Stimulated activated CD4-positive, alpha-beta T cell treated with anti-CD3 and anti-CD28 coated beads, Interleukin-1b, Interleukin-23, amount 100 ng/mL, for 4 hours (primary cell): ENCODE measurements at places on chromosomes 13 and 19.

- no peak for DNase-seq
Observed at GRCh38 chr13:113421673-113422270, 31.5 kb downstream of the ADPRHL1 start.

DNA sequence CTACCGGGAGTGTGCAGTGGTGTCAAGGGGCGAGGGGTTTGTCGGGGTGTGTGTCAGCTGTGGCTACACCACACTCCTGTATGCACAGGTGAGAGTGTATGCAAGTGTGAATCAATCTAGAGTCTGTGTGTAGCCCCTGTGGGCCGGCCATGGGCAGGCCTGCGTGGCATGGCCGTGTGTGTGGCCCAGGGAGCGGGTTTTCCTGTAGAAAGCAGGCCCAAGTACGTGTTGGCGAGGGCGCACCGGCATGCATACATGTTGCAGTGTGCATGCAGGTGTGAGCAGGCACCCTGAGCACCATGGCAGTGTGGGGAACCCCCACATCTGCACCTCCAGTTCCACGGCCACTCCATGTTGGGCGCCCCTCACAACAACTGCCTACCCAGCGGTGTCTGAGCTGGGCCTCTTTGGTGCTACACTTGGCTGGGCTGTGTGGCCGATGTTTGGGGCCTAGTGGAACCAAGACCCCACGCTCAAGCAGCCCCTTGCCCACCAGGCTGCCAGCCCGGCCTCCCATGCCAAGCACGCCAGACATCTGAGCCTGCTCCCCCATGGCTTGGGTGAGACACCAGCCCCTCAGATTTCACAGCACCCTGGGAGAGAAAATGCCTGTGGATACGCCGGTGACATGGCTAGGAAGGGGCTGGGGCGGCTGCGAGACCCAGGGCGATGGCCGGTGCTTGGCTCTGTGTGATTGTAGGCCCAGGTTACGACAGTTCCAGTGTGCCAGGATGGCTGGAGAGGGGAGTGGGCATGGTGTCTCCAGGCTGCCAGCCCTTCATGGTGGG lies 2.1 kb downstream of the NFIX start:
- no peak for DNase-seq

DNA sequence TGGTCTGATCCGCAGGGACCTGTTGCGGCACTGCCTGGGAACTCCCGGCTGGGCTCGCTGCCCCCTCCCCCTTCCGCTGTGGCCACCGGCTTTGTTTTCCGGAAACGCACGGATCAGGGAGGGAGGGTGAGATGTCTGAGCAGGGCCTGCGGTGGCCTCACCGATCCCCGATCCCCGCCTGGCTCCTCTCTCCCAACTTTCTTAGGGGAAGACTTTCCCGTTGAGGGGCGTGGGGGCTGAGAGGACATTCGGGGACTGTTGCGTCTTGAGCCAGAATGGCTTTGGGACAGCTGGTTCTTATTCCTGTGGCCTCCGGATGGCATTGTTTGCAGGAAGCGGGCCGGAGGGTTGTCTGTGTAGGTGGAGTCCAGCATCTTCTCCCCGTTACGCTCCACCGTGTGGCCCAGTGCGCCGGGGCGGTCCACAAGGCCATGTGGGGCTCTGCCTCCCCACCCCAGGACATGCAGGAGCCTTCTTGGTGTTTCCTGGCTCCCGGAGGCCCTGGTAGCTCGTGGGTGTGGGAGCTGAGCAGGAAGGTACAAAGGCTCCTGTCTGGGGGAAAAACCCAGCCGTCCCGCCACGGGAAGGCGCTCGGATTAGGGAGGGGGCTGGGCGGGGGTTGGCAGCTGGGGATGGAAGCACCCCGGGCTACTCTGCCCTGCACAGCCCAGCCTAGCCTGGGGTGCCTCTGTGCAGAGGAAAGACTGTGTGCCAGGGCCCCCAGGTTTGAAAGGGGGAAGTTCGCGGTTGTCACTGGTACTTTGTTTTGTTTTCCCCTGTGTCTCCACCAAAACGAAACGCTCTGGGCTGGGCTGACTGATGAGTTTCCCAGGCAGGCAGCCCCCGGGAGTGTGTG lies 1.3 kb downstream of the CSNK1G2 start:
- peak; percentile 39 for DNase-seq

DNA sequence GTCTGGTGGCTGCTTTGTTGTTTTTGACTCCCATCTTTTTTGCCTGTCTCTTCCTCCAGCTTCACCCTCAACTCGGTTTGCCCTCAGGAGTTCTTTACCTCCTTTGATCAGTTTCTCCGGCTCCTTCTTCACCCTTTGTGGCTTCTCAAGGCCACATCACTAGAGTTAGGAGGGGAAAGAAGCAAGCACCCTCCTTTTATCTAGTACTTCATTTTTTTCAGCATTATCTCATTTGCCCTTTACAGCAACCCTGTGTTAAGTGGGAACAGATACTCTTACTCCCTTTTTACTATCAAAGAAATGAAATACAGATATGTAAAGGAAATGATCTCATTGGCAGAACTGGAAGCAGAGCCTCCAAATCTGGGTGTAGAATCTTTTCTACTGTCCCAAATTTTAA lies 26.9 kb downstream of the RAP2A start:
- no peak for DNase-seq

GRCh38 chr19:4640247-4641000 lies 1.1 kb downstream of the TNFAIP8L1 start:
- DNase-seq, result no peak

DNA sequence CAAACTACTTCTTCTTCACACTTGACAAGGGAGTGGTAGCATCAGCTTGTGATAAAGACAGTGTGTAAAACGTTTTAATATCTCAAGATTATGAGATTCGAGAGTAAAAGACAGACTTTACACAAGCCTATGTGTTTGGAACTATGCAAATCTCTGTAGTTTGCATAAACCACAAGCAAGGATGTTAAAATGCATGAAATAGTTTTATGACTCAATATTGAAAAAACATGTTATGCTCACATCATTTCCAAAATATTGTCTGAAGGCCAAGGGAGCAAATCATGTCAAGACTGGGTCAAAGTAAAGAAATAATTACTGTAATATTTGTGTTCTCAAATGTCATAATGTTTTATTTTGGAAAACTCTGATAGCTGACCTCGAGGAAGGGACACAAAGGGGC lies 316.8 kb upstream of the KLF12 start:
- no peak for DNase-seq

DNA sequence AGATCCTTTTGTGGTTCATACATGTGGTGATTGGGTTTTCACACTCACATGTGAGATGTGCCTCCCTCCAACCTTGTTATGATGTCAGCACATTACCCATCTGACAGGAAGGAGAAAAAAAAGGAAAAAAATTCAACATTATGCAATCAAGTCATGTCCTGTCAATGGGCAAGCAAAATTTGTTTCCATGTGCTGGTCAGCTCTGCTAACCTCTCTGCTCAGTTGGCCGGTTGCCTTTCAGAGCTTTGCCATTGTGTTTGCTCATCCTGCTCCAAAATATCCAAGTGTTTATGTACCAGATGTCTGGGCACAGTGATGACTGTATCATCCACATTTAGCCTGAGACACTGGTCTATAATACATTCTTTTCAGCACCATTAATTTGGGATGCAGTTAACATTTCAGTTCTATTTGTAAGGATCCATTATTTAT lies 27.0 kb upstream of the METTL21C start:
- DNase-seq, result no peak

DNA sequence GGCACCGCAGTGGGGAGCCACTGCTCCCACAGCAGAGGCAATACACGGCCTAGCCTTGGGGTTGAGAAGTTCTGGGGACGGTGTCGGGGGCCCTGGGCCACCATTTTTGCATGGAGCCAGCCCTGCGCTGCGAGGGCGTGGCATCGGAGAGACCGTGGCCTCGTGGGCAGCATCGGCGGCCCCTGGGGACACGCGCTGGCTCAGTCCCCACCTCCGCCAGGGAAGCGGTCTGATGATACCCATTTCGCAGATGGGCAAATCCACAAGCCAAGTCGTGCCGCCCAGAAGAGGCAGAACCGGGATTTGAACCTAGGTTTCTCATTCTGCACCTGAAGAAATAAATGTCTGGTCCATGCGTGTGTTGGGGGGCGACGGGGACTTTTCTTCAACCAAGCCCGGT lies 1.2 kb upstream of the UPK1A start:
- no peak for DNase-seq

DNA sequence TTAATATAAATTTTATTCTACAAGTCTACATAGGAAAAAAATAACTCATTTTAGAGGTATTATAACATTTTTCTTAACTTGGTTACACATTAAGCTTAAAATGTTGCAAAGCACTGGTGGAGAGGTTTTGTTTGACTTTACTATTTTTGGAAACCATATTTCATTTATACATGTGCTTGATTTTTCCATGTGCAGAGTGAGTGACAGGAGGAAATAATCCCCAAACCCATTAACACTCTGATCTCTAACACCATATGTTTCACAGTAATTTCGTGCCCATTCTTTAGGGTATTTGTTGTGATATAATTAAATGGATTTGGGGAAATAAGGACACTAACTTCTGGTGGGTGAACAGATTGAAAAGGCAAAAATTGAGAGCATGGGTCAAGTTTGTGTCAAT lies 2124.4 kb upstream of the PCDH20 start:
- DNase-seq, result no peak

GRCh38 chr19:51511353-51511752 lies 9.8 kb upstream of the SIGLEC12 start:
- DNase-seq, result no peak

GRCh38 chr13:31594056-31594455 lies 145.3 kb upstream of the RXFP2 start:
- DNase-seq, result no peak

- no peak for DNase-seq
Observed at GRCh38 chr19:13795595-13796300, 505 bp downstream of the ZSWIM4 start.

GRCh38 chr13:98570929-98571372 lies 6.0 kb downstream of the STK24 start:
- DNase-seq, result no peak

DNA sequence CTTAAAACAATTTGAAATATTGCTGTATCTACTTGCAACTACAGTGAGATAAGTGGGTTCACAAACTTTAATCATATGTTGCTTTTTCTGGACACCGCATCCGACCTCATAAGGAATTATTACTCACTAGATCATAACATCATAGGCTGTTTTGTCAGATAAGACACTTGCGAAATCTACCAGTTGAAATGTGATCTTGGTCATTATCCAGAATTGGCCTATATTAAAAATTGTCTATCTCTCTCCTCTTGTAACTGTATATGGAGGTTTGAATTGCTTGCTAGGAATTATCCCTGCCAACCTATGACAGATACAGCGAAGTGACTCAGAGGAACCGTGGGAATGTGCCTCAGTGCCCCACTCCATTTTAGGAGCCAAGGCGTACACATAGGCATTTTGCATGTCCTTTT lies 117.0 kb upstream of the POSTN start:
- no peak for DNase-seq

DNA sequence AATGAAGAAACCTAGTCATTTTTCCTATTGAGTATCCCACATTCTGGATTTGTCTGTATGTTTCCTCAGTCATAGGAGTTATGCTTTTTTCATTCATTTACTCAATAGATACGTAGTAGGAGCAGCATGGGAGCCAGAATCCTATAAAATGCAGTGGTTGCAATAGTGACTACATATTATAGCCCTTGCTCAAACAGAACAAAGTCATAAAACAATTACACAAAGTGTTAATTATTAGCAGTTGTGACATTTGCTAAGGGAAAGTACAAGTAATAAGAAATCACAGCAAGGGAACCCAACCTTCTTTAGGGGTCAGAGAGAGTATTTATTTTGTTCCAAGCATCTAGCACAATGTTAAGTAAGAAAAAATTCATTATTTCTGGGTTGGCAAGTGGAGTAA lies 27.7 kb upstream of the POU4F1 start:
- no peak for DNase-seq

DNA sequence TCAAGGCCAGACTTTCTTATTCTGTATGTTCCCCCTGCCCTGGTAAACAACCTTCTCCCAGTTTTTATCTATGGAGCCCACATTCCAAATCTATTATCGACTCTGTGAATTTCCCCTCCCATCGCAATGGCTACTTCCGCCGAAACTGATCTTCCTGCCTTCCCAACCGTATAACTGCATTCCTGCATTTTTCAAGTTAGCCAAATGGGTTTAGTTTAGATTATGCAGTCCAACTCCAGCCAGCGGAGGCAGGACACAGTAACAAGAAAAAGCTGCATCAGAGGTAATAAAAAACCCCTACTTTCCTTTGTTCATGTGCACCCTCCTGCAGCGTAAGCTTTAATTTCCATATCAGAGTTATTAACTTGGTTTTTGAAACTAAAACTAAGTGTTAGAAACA lies 112.2 kb upstream of the ZNF91 start:
- DNase-seq, result no peak

GRCh38 chr13:97339019-97339987 lies 94.7 kb upstream of the RAP2A start:
- no peak for DNase-seq

DNA sequence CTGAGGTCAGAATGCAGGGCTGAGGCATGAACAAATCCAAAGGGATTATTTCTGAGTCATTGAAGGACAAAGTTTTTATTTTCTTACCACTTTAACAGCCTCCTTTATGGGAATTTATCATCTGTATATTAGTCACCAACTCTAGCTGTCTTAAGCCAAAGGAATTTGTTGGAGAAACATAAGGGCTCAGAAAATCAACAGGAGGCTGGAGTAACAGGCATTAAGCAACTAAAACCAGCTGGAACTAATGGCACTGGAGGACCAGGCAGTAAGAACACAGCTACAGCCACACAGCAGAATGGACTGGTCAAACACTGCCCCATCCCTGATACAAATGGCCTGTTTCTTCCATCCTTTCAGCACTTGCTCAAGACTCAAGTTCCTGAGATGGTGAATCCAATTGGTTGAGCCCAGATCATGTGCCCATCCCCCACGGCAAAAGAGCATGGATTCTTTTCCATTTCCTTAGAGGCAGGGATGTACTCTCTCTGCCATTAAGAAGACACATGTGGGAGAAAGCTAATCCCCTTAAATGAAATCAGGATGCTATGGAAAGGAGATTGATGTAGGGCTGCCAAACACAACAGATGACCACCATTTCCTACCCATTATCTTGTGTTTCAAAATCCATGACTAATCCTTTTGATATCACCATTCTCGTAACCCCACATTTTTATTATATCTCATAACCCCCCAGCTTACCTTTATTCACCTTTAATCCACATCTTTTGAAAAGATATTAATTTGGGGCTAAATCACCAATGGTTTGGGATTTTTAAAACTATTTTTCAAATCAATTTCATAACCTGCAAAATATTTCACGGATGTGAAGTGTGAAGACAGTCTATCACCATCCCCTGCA lies 157.0 kb upstream of the FNDC3A start:
- no peak for DNase-seq

DNA sequence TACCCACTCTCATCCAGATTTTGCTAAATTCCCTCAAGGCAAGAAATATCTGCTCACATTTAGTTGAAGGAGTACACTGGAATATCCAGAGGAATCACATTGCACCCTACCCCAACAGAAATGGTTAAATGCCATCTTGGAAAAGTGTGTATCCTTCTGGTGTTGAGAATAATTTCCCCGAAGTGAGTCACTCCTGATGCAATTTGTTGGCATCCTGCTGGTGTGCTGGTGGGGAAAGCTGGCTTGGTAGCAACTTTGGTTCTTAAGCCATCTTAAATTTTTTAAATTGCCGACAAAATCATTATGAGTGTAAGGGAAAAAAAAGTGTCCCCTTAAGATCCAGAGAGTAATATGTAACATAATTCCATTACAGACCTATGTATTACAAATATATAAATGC lies 337.3 kb upstream of the DACH1 start:
- DNase-seq, result no peak
